Osteocyte (in vitro differentiated cells): ENCODE measurements at places on chromosomes 6 and 20. TPM values are rescaled to one million over a fixed set of nuclear protein-coding genes. Genes with fewer than 3 reads are reported as not detected.

GRCh38 chr20:41098703-41099250 is 38.6 kb upstream of the PLCG1 start:
- peaks cover 13% of the 10 kb centered on the region for H3K4me1 ChIP-seq
- no peak for DNase-seq
- no peaks in the 10 kb centered on the region for H3K27me3 ChIP-seq

DNA sequence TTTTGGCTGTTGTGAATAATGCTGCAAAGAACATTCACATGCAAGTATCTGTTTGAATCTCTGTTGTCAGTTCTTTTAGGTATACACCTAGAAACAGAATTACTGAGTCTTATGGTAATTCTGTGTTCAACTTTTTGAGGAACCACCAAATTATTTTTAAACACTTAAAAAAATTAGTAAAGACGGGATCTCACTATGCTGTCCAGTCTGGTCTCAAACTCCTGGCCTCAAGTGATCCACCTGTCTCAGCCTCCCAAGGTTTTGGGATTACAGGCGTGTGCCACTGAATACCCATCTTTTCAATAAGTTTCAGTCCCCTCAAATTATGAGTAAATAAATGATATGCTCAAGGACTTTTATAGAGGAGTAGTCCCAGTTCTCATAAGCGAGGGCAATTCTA is 17.5 kb downstream of the SPATS1 start:
- H3K4me1 ChIP-seq = no peaks in the 10 kb centered on the region
- DNase-seq = no peak
- no peaks in the 10 kb centered on the region for H3K36me3 ChIP-seq
- H3K27ac ChIP-seq = no peak overlapping the region
- H3K4me3 ChIP-seq = no peak overlapping the region

GRCh38 chr6:53238311-53238710 is 89.7 kb upstream of the GCM1 start:
- H3K27ac ChIP-seq = no peak overlapping the region
- no peak for DNase-seq
- peaks cover 3% of the 10 kb centered on the region for H3K4me1 ChIP-seq
- no peaks in the 10 kb centered on the region for H3K27me3 ChIP-seq

DNA sequence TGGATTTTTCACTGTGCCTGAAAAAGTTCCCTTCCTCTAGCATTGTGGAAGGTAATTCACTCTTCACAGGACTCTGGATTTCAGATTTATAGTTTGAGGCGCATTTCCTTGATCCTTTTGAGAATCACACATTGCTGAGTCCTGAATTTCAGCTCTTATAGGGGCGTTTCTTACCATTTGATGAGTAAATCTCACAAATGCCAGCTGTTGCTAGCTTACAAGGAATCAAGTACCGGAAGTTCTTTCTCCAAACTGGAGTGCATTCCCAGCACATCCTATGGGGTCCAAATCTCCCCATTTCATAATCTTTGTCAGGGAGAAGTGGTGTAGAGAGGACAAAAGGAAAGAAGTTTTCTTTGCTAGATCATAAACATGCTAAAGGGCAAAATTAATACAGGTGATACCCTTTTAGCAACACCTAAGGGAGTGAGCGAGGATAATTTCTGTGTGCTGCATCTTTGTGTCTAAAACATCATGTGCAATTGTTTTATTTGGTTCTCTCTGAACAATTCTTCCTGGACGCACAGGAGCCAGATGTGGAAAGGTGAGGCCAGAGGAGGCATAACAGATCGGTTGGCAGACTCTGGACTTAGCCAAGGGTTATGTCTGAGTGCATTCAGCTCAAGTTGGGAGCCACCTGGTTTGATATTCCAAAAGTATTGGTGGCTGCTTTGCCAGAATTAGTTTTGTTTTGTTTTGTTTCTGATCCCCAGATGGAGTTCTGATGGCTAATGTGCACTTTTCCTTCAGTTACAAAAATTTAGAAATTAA is 37.4 kb upstream of the EYA2 start:
- H3K4me3 ChIP-seq = no peak overlapping the region
- no peaks in the 10 kb centered on the region for H3K4me1 ChIP-seq

DNA sequence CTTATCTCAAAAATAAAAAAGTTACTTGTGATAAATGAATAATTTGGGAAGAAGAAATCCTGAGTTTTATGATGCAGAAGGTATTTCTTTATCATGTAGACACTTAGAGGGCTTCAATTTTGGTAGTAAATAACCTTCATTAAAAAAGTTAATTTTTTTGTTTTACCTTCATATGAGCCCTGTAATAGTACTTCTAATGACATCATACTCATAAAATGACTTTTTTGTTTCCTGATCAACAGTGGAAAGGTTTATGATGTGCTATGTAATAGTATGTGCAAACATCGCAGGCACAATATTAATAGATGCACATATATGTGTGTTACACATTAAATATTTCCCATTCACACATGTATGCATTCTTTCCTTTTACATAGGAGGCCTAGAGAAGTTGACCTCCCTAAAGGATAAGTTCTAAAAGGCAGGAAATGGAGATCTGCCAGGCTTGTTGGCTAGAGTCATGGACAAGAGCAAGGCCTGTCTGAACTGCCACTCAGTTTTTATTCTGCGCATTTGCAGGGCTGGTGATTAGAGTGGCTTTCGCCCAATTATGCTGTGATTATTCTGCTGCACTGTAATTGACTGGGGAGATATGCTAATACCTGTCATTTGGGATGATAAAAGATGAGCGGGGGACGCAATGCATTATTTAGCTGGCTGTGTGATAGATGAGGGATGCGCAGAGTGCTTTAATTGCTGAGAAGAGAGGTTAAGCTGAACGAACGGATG is 272.6 kb downstream of the TMEM242 start:
- H3K27ac ChIP-seq = no peak overlapping the region
- peaks cover 35% of the 10 kb centered on the region for H3K4me1 ChIP-seq
- no peaks in the 10 kb centered on the region for H3K27me3 ChIP-seq
- peaks cover under 1% of the 10 kb centered on the region for H3K36me3 ChIP-seq

GRCh38 chr20:45128099-45128498 is 3.8 kb upstream of the WFDC12 start:
- no peaks in the 10 kb centered on the region for H3K4me1 ChIP-seq
- no peaks in the 10 kb centered on the region for H3K36me3 ChIP-seq
- H3K27ac ChIP-seq = no peak overlapping the region
- peaks cover 67% of the 10 kb centered on the region for H3K27me3 ChIP-seq
- H3K4me3 ChIP-seq = no peak overlapping the region

DNA sequence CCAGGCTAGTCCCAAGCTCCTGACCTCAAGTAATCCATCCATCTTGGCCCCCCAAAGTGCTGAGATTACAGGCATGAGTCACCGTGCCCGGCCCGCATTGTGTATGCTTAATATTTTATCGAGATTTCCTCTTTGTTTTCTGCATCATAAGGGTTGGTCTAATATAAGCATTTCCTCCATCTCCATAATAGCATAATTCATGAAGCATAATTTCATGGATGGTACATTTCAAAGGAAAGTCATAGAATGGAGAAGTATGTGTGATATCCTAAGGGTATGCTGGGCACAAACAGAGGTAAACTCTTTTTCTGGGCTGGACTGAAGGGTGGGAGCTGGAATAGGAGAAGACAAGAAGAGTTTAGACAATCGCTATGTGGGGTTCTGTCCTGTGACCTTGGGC is 17.5 kb upstream of the TIAM2 start:
- H3K4me3 ChIP-seq = no peak overlapping the region
- no peaks in the 10 kb centered on the region for H3K36me3 ChIP-seq
- no peaks in the 10 kb centered on the region for H3K27me3 ChIP-seq
- H3K27ac ChIP-seq = no peak overlapping the region
- no peaks in the 10 kb centered on the region for H3K4me1 ChIP-seq

The DSP gene
- 124 and 135 TPM in 2 replicates for total RNA-seq

The EFCAB8 gene
- total RNA-seq = 0.64 and 0.97 TPM in 2 replicates
